Activated CD8-positive, alpha-beta T cell treated with anti-CD3 and anti-CD28 coated beads for 36 hours (primary cell): ENCODE measurements at places on chromosomes 7 and 10. TPM values are rescaled to one million over a fixed set of nuclear protein-coding genes. Genes with fewer than 3 reads are reported as not detected.

HERPUD2 gene
- 24.9 TPM for total RNA-seq

ENTPD1 gene
- 4.4 TPM for total RNA-seq

GRCh38 chr7:22921386-22922086, 92.4 kb downstream of the HYCC1 start:
- DNase-seq, result no peak

MSMB gene
- not detected for total RNA-seq
